ENCODE measurements at places on chromosomes 2 and 18.
A peak's percentile ranks its signal among the peaks of the same experiment; 100 is the strongest.

- H3K36me3 ChIP-seq = no peaks in the 10 kb centered on the region
- H3K4me1 ChIP-seq = peaks cover 9% of the 10 kb centered on the region
- H3K27me3 ChIP-seq = no peaks in the 10 kb centered on the region
- no peak for DNase-seq
Observed at GRCh38 chr2:64853306-64853705, 135.9 kb upstream of the SLC1A4 start.

GRCh38 chr2:184413671-184414229 is 184.6 kb upstream of the ZNF804A start:
- H3K27ac ChIP-seq = no peak overlapping the region
- no peaks in the 10 kb centered on the region for H3K36me3 ChIP-seq
- H3K27me3 ChIP-seq = no peaks in the 10 kb centered on the region
- DNase-seq = no peak
- H3K4me3 ChIP-seq = no peak overlapping the region

DNA sequence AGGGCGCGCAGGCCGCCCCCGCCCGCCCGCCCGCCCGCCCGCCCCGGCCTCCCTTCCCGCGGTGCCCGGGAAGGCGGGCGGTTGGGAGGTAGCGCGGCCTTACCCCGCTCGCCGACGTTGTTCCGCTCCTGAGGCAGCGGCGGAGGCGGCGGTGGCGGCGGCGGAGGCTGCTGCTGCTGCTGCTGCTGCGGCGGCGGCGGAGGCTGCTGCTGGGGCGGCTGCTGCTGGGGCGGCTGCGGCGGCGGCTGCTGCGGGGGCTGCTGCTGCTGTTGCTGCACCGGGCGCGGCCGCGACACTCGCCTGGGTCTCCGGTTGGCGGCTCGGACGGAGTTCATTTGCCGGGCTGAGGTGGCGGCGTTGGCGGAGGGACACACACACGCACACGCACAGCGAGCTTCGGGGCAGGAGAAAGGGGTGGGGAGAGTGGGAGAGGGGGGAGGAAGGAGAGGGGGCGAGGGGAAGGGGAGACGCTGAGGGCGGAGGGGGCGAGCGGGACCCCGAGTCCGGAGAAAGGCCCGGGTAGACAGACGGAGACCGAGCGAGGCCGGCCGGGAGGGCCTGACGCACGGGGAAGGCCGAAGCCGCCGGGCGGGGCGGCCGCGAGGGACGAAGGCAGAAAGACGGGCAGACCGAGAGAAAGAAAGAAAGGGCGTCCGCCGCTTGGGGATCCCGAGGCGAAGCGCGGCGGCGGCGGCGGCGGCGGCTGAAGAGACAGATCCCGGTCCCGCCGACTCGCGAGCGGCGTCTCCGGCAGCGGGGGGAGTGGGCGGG is 727 bp downstream of the FBXO11 start:
- H3K27me3 ChIP-seq = no peaks in the 10 kb centered on the region
- peak overlapping the region; percentile 89 for H3K27ac ChIP-seq
- peak overlapping the region; percentile 66 for H3K4me3 ChIP-seq

DNA sequence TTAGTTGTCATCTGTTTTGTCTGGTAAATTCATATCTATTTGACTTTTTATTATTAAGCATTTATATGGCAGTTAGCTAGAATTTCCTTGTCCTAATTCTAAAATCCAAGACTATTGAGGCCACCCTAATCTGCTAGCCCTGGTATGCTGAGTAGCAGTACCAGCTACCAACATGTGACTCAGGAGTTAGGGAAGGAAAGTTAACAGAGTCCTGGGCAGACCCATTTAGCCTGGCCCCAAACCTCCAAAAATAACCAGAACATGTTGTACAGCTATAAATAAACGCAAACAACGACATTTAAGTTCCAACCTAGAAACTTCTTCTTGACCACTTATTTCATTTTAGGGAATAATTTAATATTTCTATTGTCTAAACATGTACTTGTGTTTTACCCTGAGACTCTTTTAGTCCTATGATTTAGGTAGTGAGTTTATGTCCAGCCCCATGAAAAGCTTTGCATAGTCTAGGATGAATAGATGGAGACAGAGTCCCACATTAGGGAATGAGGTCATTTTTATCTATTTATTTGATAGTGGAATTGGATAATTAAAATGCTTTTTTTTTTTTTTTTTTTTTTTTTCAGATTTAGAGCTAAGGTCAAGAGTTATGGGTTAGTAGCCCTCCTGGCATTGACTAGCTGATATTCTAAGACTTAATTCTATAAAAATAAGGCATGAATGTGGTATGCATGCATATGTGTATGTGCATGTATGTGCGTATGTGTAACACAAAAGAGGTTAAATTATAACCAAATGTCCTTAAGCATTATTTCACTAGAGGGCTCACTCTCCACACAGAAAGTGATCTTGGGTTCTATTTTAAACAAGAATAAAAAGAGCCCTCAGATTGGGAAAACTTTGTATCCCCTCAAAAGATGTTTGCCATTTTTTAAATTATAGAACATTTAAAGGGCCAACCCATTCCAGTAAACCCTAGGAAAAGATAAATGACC is 160.1 kb upstream of the MAPRE2 start:
- peaks cover 2% of the 10 kb centered on the region for H3K36me3 ChIP-seq
- no peak overlapping the region for H3K4me3 ChIP-seq

GRCh38 chr2:113910110-113910717 is 20.3 kb downstream of the ACTR3 start:
- H3K27ac ChIP-seq = no peak overlapping the region
- H3K36me3 ChIP-seq = peaks cover 11% of the 10 kb centered on the region
- H3K4me3 ChIP-seq = no peak overlapping the region
- H3K27me3 ChIP-seq = no peaks in the 10 kb centered on the region
- no peaks in the 10 kb centered on the region for H3K4me1 ChIP-seq

GRCh38 chr2:158337018-158337417 is 119.5 kb downstream of the CCDC148 start:
- no peaks in the 10 kb centered on the region for H3K27me3 ChIP-seq
- H3K4me1 ChIP-seq = no peaks in the 10 kb centered on the region
- no peak overlapping the region for H3K4me3 ChIP-seq
- H3K36me3 ChIP-seq = no peaks in the 10 kb centered on the region
- no peak overlapping the region for H3K27ac ChIP-seq

DNA sequence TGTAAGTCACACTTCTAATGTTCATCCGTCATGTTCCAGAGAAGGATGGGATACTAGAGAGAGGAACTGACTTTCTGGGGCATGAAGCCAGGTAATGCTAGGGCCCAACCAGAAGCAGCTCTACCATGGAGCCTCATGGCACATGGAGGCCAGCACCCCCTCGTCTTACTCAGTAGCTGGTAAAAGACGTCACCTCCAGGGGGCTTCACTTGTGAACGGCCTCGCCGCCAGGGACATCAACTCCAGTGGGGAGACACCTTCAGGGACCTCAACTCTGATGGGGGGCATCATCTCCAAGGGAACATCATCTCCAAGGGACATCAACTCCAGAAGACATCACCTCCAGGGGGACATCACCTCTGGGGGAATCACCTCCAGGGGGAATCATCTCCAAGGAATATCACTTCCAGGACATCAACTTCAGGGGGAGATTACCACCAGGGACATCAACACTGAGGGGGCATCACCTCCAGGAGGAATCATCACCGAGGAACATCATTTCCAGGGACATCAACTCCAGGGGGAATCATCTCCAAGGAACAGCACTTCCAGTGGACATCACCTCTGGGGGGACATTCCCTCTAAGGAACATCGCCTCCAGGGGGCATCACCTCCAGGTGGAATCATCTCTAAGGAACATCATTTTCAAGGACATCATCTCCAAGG is 168.4 kb downstream of the NDUFA10 start:
- H3K36me3 ChIP-seq = no peaks in the 10 kb centered on the region
- H3K27ac ChIP-seq = no peak overlapping the region
- no peak overlapping the region for H3K4me3 ChIP-seq
- no peak for DNase-seq
- H3K4me1 ChIP-seq = no peaks in the 10 kb centered on the region
